CD4-positive, alpha-beta T cell treated with Interleukin-2 at 100 ng/mL for 4 hours (primary cell): ENCODE measurements at places on chromosomes 11 and 22.

GRCh38 chr11:112606656-112607055, 346.0 kb upstream of the PLET1 start:
- no peak for DNase-seq

GRCh38 chr11:91265946-91266345, 958.7 kb upstream of the FAT3 start:
- no peak for DNase-seq

DNA sequence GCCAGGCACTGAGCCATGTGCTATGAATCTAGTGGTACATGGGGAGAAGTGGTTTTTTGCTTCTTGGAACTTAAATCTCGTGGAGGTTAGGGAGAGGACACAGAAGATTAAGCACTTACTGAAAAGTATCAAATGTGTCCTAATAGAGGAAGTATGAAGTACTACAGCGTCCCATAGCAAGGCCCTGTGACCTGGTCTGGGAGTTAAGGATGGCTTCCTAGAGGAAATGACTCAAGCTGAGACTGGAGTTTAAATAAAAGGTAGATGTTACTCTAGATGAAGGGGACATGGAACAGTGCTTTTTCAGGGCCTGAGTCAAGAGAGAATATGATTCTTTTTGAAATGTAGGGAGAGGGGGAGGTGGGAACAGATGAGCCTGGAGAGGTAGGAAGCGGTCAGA, 202.9 kb downstream of the GRIK4 start:
- no peak for DNase-seq

DNA sequence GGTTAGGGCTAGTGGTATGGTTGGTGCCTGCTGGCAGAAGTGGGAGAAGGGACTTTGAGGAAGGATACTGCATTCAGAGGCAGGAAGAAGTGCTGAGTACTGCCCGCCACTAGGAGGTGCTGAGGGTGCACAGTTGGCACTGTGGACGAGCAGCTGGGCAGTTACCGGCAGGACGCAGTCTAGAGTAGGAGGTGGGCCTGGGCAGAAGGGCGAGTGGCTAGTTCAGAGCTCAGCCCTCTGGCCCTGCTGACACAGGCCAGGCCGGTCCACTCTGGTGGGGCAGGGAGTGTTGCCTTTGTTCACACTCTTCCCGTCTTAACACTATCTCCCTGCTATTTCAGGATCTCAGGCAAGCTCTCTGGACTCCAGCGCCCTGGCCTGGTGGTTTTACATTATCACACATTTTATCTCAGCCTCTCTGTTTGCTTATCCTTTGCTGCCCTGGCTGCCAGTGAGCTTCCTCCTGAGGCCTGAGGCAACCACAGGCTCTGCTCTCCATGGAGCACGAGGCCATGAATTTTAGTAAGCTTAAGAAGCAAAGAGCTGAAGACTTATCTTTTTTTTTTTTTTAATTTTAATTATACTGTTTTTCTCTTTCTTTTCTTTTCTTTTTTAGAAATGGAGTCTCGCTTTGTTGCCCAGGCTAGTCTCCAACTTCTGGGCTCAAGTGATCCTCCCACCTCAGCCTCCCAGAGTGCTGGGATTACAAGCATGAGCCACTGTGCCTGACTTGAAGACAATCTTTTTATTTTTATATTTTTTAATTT, 26.9 kb downstream of the SNAP29 start:
- peak; percentile 26 for DNase-seq

- no peak for DNase-seq
These were observed 8.6 kb downstream of the CDPF1 start for GRCh38 chr22:46241396-46242007.

DNA sequence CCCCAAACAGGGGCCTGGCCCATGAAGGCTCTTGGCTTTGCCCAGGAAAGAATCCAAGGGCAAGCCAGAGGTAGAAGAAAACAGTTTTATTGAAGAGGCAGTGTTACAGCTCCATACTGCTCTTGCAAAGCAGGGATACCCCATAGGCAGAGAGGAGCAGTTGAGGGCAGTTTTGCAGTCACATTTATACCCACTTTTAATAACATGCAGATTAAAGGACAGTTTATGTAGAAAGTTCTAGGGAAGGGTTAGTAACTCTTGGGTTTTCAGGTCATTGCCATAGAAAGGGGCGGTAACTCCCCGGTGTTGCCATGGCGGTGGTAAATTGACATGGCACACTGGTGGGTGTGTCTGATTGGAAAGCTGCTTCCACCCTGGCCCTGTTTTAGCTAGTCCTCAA, 80.5 kb upstream of the GNAZ start:
- no peak for DNase-seq

DNA sequence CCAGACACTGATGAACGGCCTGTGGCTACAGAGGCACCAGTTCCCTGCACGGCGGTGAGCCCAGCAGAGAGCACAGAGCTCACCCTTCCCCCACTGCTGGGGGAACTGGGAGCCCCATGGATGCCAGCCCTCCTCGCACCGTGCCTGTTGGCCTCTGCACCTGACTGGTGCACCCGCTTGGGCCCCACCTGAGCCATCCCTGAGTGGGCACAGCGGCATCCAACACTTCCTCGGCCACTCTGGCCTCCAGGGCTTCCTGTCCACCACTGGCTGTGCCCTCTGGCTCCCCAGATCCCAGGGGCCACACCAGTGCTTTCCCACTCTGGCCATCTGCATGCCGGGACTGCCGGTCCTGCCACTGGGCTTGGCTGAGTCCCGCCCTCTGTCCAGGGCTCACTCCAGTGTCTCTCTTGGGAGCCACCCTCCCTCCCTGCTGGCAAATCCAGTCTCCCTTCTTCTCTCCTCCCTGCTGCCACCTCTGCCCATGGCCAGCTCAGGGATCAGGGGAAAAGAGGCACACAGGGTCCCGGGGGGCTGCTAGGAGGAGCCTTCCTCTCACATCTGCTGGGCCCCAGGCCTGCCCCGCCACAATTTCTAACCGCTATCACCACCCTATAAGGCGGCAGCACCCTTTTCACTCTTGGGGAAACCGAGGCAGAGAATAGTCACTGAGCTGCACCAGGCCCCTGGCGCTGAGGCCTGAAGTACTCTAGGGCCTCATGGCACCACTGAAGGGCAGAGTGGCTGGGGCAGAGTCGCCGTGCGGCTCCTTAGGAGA, 33.0 kb downstream of the GNB1L start:
- DNase-seq: no peak

DNA sequence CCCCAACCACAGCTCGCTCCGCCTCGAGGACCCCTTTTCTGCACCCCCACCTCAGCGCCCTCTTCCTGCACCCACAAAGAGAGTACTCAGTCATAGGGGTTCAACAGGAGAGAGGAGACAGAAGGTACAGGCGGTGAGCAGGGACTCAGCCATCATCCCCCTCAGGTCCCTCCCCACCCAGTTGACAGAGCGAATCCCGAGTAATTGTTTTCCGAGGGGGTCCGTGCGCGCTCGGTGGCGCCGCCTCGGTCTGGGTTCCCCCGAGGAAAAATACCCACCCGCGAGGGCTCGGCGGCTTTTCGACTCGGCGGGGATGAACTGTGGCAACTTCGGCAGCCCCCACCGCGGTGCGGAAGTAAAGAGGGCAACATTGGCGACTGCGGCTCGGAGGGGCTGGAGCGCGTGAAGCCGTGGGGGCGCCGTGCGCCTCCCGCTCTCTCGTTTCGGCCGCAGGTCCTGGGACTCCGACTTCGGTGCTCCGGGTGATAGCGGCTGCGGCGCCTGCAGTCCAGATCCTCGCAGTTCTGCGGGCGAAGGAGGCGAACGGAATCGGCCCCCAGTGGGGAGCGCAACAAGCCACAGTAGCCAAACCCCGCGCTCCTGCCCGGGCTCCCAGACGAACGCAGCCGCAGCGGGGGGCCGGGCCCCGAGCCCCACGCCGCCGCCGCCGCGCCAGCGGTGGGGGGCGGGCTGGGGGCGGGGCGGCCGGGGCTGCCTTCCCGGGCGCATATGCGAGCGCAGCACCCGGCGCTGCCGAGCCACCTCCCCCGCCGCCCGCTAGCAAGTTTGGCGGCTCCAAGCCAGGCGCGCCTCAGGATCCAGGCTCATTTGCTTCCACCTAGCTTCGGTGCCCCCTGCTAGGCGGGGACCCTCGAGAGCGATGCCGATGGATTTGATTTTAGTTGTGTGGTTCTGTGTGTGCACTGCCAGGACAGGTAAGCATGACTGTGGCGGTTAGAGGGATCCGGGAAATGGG, at the start of gene NELL1:
NELL1 (plus strand) TSS at position 743 of the 976 bp plus-strand sequence.
- no peak for DNase-seq

DNA sequence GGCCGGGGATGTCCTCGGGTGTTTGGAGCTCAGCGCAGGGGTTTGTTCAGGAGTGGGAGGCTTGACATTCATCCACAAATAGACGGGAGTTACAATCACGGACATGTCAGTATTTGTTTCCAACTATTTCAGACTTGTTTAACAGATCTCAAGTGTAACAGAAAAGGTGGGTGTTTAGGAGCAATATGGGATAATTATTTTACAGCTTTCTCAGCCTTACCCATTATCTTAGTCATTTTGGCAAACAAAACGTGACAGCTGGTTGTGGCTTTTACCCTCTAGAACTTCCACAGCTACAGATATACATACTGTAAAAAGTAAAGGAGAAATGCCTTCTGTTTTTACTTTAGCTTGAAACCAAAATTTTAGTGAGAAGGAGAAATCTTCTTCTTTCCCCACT, 178.7 kb upstream of the TMEM45B start:
- DNase-seq: no peak

DNA sequence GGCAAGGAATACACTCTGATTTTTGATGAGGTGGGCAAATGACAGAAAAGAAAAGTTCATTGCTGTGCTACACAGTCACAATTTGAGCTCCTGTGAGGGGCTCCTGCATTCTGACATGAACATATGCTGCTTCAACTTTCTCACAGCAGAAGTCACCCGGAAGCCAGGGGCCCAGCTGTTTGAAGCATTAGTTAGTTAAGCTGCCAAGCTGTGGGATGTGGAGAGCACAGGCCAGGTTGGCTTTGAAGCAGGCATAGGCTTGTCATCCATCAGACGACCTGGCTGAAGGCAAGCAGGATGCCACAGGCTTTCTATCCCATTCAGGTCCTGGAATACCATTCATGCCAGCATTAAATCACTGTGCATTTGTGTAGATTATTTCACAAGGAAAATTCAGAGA, 63.1 kb downstream of the MTNR1B start:
- no peak for DNase-seq

DNA sequence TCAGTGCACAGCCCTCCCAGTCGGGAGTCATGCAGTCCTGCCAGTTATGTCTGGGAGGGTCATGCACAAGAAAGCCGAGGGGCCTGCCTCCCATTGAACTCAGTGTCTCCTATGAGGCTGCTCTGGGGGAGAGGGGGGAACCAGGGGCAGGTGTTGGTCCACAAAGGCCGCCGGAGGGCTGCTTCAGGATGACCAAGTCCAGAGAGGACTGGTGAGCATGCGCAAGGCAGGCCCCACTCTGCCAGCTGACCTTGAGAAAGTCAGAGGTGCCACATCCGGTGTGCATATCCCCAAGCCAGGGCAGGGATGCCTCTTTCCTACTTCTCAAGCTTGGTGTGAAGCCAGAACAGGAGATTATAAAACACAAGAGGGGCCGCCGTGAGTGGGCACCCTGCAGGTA, 4.4 kb downstream of the SCN4B start:
- no peak for DNase-seq

DNA sequence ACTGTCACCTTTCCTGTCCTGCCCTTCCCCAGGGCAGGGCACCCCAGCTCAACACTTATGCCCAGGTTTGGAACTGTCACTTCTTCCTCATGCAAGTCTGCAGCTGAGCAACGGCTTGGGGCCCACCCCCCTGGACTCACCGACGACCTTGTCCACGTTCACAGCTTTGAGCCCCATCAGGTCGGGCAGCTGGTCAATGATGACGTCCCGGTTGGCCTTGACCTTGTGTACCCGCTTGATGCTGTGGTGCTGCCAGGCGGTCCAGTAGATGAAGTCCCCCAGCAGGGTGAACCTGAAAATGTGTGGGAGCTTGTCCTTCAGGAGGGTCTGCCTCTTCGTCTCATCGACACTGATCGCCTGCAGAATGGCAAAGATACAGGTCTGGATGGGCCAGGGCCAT, 135.0 kb downstream of the CRYBB2 start:
- no peak for DNase-seq

GRCh38 chr22:40534379-40535188, 101.9 kb downstream of the MRTFA start:
- DNase-seq: peak; percentile 18

GRCh38 chr22:30005213-30005857, 74.9 kb upstream of the HORMAD2 start:
- DNase-seq: peak; percentile 57

DNA sequence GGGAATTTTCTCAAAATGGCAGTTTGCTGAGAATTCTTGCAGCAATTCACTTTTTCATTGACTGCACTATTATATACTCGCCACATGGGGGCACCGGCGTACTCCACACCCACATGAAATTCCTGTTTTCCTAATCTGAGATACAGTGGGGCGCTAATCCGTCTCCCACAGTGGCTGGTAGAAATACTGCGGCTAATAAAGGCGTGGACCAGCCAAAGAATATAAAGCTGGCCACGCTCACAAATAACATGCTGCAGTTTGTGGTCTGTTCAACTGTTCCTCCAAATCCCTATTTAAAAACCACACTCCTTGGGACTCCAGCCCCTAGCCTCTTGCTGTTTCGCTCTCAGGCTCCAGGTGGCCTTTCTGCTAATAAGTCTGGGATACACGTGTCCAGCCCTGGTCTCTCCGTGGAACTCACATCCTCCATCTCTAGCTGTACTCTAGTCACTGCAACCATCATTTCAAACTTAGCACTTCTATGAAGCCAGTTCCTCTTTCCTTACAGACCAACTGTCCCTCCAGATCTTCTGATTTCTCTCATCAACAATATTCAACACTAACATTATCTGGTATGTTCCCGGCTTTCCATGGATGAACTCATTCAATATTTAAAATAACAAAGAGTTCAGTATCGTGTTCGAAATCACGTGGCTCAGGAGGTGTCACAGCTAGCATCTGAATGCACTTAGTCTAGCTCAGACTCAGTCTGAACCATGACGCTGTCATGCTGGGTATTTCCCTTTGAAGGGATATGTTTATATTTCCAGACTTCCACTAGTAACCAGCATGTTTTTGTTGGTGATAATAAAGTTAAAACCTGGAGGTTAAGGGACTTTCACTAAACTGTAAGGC, 22.0 kb downstream of the TBRG1 start:
- DNase-seq: peak; percentile 32

GRCh38 chr11:68261006-68261405, 10.8 kb downstream of the C11orf24 start:
- DNase-seq: no peak

DNA sequence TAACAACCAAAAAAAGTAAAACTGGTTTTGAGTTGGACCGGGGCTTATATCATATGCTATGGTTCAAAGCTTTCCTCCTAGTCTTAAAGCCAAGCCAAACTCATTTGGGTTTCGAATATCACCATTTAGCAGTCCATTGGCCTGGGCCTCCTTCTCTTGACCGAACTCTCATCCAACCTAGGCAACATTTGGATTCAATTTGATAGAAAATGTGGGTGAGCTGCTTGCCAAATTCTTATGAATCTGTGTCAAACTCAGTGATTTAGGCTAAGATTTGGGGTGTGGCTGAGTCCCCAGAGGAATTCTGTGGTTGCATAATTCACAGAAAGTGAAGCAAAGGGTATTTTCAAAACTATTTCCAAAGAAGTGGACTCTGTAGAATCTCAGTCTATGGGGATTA, 83.7 kb downstream of the BLID start:
- no peak for DNase-seq

- no peak for DNase-seq
These were observed 191.6 kb upstream of the PGR start for GRCh38 chr11:101321222-101321621.
